NCI-H510A treated with DMSO at 0.1 percent for 48 hours (cell line): ENCODE measurements at places on chromosomes 3 and 15.

- DNase-seq: no peak
Observed at GRCh38 chr15:35966781-35967180, 420.8 kb upstream of the DPH6 start.

DNA sequence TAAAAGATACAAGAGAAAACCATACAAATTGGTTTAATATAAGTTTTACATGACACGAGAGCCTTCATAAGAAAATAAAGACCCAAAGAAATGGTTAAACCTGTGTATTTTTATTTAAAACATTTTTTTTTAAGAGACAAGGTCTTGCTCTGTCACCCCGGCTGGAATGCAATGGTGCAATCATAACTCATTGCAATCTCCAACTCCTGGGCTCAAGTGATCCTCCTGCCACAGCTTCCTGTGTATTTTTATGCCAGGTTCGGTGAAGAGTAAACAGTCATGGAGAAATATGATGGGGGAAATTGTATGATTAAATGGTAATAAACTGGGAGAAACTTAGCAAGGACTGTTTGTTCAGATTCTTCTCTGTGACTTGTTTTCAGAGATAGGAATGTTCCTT is 441.0 kb downstream of the TUSC7 start:
- no peak for DNase-seq

GRCh38 chr15:56349554-56349953 is 15.7 kb upstream of the TEX9 start:
- DNase-seq: no peak

GRCh38 chr3:163951397-163951987 is 1126.8 kb downstream of the SI start:
- peak; percentile 14 for DNase-seq
